ENCODE measurements at places on chromosomes 7 and 10.

GRCh38 chr7:79199961-79200360 lies 253.5 kb downstream of the MAGI2 start:
- no peaks in the 10 kb centered on the region for H3K4me1 ChIP-seq
- H3K36me3 ChIP-seq, result no peaks in the 10 kb centered on the region
- no peak overlapping the region for H3K4me3 ChIP-seq
- H3K27ac ChIP-seq, result no peak overlapping the region

GRCh38 chr7:11236680-11237079 lies 263.0 kb downstream of the PHF14 start:
- no peaks in the 10 kb centered on the region for H3K4me1 ChIP-seq
- no peak overlapping the region for H3K4me3 ChIP-seq
- H3K27me3 ChIP-seq, result no peaks in the 10 kb centered on the region
- no peaks in the 10 kb centered on the region for H3K36me3 ChIP-seq
- no peak for DNase-seq

GRCh38 chr10:103547391-103547946 lies 54.0 kb downstream of the NEURL1 start:
- H3K27me3 ChIP-seq, result no peaks in the 10 kb centered on the region
- no peaks in the 10 kb centered on the region for H3K36me3 ChIP-seq
- no peak overlapping the region for H3K27ac ChIP-seq
- DNase-seq, result no peak

DNA sequence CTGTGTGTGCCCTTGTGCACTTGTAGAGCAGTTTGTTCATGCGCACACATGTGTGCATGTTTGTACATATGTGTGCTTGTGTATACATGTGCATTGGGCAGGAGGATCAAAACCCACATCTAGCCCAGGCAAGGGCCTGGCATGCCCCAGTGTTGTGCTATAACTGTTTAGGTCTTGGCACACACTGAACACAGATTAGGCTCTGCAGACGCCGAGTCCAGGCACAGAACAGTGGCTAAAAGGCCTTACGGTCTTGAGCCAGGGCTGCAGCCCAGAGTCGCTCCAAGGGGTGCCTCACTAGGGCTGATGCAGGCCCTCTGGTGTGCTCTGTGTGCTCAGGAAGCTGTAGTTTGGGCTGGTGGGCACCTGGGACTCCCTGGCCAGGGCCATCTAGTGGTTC lies 55.7 kb downstream of the YKT6 start:
- H3K4me1 ChIP-seq, result peaks cover 14% of the 10 kb centered on the region
- H3K27ac ChIP-seq, result no peak overlapping the region
- DNase-seq, result no peak
- H3K27me3 ChIP-seq, result no peaks in the 10 kb centered on the region

- H3K27me3 ChIP-seq, result no peaks in the 10 kb centered on the region
- H3K4me3 ChIP-seq, result peak overlapping the region; percentile 4
- peaks cover 58% of the 10 kb centered on the region for H3K4me1 ChIP-seq
- DNase-seq, result peak; percentile 89
- peak overlapping the region; percentile 85 for H3K27ac ChIP-seq
These were observed 4.4 kb upstream of the IRF5 start for GRCh38 chr7:128933180-128933891.

GRCh38 chr10:115004236-115004862 lies 66.4 kb downstream of the TRUB1 start:
- DNase-seq, result no peak
- H3K4me1 ChIP-seq, result no peaks in the 10 kb centered on the region
- no peaks in the 10 kb centered on the region for H3K36me3 ChIP-seq
- H3K4me3 ChIP-seq, result no peak overlapping the region
- H3K27me3 ChIP-seq, result no peaks in the 10 kb centered on the region
- H3K27ac ChIP-seq, result no peak overlapping the region

GRCh38 chr10:102712843-102713538 lies 1.2 kb downstream of the ARL3 start:
- peaks cover 14% of the 10 kb centered on the region for H3K4me1 ChIP-seq
- peak overlapping the region; percentile 95 for H3K27ac ChIP-seq
- no peak for DNase-seq
- H3K4me3 ChIP-seq, result peak overlapping the region; percentile 98

- no peaks in the 10 kb centered on the region for H3K4me1 ChIP-seq
- no peak for DNase-seq
- H3K27ac ChIP-seq, result no peak overlapping the region
- no peak overlapping the region for H3K4me3 ChIP-seq
- no peaks in the 10 kb centered on the region for H3K27me3 ChIP-seq
These were observed 340.7 kb downstream of the EXOC4 start for GRCh38 chr7:133593561-133593960.

DNA sequence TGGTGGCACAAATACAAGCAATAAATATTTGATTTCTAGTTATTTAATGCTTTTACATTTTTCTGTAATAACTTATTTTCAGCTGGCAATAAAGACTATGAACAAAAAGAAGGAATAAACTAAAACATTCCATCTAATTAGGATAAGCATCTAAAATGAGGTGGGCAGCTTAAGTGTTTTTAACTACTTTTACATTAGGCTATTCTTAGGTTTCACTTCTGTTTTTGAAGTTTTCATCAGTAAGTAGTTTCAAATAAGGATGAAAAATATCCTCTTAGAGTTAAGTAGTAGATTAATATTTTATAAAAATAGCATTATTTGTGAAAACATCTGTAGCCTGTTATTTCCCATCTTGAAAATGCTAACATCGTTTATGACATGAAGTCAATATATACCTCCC lies 15.9 kb downstream of the NT5C2 start:
- no peaks in the 10 kb centered on the region for H3K27me3 ChIP-seq
- no peak overlapping the region for H3K27ac ChIP-seq
- peaks cover 69% of the 10 kb centered on the region for H3K36me3 ChIP-seq
- DNase-seq, result no peak
- peaks cover 21% of the 10 kb centered on the region for H3K4me1 ChIP-seq
- no peak overlapping the region for H3K4me3 ChIP-seq

- no peak for DNase-seq
- no peaks in the 10 kb centered on the region for H3K27me3 ChIP-seq
- no peaks in the 10 kb centered on the region for H3K36me3 ChIP-seq
- no peak overlapping the region for H3K4me3 ChIP-seq
- H3K4me1 ChIP-seq, result no peaks in the 10 kb centered on the region
These were observed 249.3 kb upstream of the POM121L12 start for GRCh38 chr7:52786174-52786573.

DNA sequence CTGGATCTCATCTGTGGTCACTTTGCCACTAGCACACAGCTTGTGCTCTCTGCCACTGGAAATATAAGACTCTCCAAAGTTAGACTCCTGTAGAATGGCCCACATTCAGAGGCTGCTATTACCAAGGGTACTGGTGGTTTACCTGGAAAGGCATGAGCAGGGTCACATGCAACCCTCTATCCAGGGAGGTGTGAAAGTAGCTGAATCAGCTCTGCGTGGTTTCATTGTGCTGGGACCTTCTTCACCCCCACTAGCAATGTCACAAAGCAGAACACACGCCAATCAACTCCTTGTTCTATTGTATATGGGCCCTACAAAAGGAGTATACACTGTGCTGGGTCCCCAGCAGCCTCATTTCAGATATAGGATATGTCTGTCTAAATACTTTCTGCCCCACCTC lies 353.6 kb upstream of the AUTS2 start:
- no peak overlapping the region for H3K27ac ChIP-seq
- no peaks in the 10 kb centered on the region for H3K27me3 ChIP-seq
- no peak for DNase-seq
- no peaks in the 10 kb centered on the region for H3K36me3 ChIP-seq

- DNase-seq, result peak; percentile 58
- no peaks in the 10 kb centered on the region for H3K27me3 ChIP-seq
- no peaks in the 10 kb centered on the region for H3K4me1 ChIP-seq
- no peak overlapping the region for H3K4me3 ChIP-seq
- H3K36me3 ChIP-seq, result no peaks in the 10 kb centered on the region
These were observed 61.1 kb upstream of the ZMIZ1 start for GRCh38 chr10:79007421-79008319.

- H3K36me3 ChIP-seq, result peaks cover 7% of the 10 kb centered on the region
- H3K4me3 ChIP-seq, result no peak overlapping the region
These were observed 5.0 kb downstream of the SPRN start for GRCh38 chr10:133419211-133419950.

GRCh38 chr7:26337232-26337865 lies 45.7 kb downstream of the SNX10 start:
- no peaks in the 10 kb centered on the region for H3K27me3 ChIP-seq
- H3K4me3 ChIP-seq, result peak overlapping the region; percentile 33
- H3K27ac ChIP-seq, result no peak overlapping the region
- DNase-seq, result no peak
- peaks cover 2% of the 10 kb centered on the region for H3K36me3 ChIP-seq

DNA sequence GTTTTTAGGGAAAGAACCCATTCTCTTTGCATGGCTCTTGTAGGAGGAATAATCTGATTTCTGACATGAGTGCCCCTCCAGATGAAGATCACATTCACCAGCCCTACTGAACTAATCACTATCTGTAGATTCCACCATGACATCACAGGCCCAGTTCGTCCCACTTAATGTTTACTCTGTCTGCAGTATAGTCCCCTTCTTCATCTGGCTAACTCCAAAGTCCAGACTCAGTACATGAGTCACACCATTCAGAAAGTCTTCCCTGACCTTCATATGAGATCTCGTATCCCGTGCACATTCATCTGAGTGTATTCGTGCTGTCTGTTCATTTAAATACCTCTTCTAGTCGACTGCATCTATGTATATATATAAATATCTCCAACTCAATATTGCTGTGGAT lies 366.5 kb upstream of the AKR1E2 start:
- H3K27me3 ChIP-seq, result no peaks in the 10 kb centered on the region
- H3K27ac ChIP-seq, result no peak overlapping the region
- no peaks in the 10 kb centered on the region for H3K4me1 ChIP-seq

GRCh38 chr10:105358911-105359310 lies 717.8 kb downstream of the SORCS3 start:
- H3K27ac ChIP-seq, result no peak overlapping the region
- no peak overlapping the region for H3K4me3 ChIP-seq
- H3K4me1 ChIP-seq, result no peaks in the 10 kb centered on the region
- no peaks in the 10 kb centered on the region for H3K27me3 ChIP-seq
- DNase-seq, result no peak
- no peaks in the 10 kb centered on the region for H3K36me3 ChIP-seq

All from CD14-positive monocyte (primary cell).